ENCODE measurements at places on chromosomes 7 and 10. TPM values are rescaled to one million over a fixed set of nuclear protein-coding genes. Genes with fewer than 3 reads are reported as not detected.

Gene CALML3
- not detected for total RNA-seq

Gene TRPV5
- total RNA-seq: not detected

Gene C10orf95
- total RNA-seq: not detected

Gene HSPA12A
- 3.2 TPM for total RNA-seq

Gene MALRD1
- total RNA-seq: 0.31 TPM

Gene PPP1R17
- total RNA-seq: not detected

Gene CTAGE8
- 1.3 TPM for total RNA-seq

Gene MYO1G
- 3.4 TPM for total RNA-seq

Gene SCIN
- total RNA-seq: not detected

Gene ZNF467
- 5.7 TPM for total RNA-seq

Gene LFNG
- total RNA-seq: 1.7 TPM

Gene ATXN7L1
- total RNA-seq: 13.4 TPM

Gene TCERG1L
- total RNA-seq: not detected

Gene PHKG1
- total RNA-seq: 0.20 TPM

Gene PCBD1
- total RNA-seq: 230 TPM

Gene PROSER2
- total RNA-seq: 24.5 TPM

Gene SORCS1
- 0.10 TPM for total RNA-seq

Gene TMEM196
- total RNA-seq: not detected

Gene ADIRF
- total RNA-seq: 27.4 TPM

Gene LIPK
- total RNA-seq: not detected

Gene MACC1
- 0.24 TPM for total RNA-seq

Gene SAP25
- not detected for total RNA-seq

Gene SPAG6
- not detected for total RNA-seq

Gene NYAP1
- total RNA-seq: 0.30 TPM

Gene BEND7
- total RNA-seq: 14.5 TPM

Gene HGF
- 38.2 TPM for total RNA-seq

Gene METTL27
- total RNA-seq: 1.1 TPM

Gene MLXIPL
- total RNA-seq: 552 TPM

Gene IQCE
- 3.9 TPM for total RNA-seq

Gene SEMA3C
- 0.23 TPM for total RNA-seq

Gene CLDN3
- total RNA-seq: 31.2 TPM

Gene DKK1
- total RNA-seq: not detected

Gene ENTPD1
- total RNA-seq: 3.7 TPM

Gene HIBADH
- 66.5 TPM for total RNA-seq

Gene SFMBT2
- 1.6 TPM for total RNA-seq

Gene ACSM6
- total RNA-seq: 0.12 TPM

Gene RBP4
- total RNA-seq: 4,975 TPM

Gene AOAH
- total RNA-seq: 11.3 TPM

Gene TOMM7
- 180 TPM for total RNA-seq

Gene HNRNPH3
- 22.6 TPM for total RNA-seq
